ENCODE measurements at places on chromosomes 1 and 21.
A peak's percentile ranks its signal among the peaks of the same experiment; 100 is the strongest.

DNA sequence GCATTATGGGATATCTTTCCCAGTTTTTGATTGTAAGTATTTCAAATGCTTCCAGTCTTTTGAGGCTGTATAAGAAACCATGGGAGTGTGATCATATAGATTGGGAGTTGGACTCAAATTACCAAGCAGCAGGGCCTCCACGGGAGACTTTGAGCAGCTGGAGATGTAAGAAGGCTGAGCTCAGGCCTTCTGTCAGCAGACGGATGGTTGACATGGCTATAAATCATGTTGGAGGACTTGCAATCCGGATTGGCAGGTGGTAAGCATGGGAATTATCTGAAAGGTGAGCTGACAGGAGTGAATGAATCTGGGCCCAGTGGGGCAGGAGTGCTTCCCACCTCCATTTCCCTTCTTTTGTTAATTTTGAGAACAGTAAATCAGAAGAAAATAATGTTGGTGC, 83.2 kb upstream of the PPM1J start:
- no peak for DNase-seq

DNA sequence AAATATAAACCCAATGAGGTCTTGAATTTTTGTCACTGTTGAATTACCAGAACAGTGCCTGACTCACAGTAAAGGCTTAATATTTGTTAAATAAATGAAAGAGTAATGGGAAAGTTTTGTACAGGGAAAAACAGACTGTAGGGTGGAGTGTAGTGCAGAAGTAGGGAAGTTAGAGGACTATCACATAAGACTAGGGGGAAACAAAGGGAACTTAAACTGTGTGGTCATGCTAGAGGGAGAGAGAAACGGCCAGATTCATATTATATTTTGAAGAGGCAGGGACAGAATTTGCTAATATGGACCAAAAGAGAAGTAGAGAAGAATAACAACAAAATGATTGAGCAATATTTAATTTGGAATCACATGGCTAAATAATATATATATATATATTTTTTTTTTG, 14.8 kb downstream of the CTSK start:
- no peak for DNase-seq

DNA sequence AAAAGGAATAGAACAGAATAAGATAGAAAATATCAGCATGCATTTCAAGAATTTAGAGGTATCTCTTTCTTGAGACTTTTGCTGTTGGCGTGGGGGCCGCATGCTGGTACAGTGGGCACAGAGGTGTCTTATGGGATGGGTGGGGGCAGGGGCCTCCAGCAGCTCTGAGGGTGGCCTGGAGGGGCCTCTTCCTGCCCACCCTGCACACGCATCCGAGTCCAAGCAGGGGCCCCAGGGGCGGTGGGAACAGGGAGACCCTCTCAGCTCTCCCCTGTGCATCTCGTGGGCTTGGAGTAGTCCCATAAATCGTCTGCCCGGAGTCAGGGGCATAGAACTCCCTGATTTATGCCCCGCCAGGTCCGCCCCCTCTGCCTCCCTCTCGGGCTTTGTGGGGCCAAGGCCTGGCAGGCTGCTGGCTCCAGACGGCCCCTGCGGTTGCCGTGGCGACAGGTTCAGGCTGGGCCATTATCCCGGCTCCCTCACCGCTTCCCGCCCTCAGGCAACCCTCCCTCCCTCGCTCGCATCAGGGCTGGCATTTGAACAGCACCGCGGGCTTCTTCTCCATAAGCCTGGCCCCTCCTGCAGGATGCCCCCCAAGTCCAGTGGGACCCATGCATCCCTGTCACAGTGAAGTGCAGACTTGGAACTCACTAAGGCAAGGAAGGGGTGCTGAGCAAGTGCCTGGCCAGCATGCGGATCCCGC, 133.2 kb upstream of the ZBTB40 start:
- no peak for DNase-seq

DNA sequence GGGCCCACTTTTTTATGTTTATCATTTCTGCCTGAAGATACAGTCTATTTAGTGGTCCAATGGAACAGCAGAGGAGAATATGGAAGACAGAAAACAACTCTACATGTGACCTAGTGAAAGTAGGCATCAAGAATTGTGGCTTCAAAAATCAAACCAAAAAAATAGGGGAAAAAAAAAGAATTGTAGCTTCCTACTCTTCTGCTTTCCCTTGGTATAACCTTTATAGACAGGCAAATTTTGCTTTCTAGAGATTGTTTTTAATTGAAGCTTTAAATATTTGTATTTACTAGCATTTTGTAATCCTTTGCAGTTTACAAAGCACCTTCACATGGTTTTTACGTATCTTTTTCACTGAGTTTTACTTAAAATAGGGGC, 14.3 kb downstream of the PDIK1L start:
- DNase-seq = no peak

DNA sequence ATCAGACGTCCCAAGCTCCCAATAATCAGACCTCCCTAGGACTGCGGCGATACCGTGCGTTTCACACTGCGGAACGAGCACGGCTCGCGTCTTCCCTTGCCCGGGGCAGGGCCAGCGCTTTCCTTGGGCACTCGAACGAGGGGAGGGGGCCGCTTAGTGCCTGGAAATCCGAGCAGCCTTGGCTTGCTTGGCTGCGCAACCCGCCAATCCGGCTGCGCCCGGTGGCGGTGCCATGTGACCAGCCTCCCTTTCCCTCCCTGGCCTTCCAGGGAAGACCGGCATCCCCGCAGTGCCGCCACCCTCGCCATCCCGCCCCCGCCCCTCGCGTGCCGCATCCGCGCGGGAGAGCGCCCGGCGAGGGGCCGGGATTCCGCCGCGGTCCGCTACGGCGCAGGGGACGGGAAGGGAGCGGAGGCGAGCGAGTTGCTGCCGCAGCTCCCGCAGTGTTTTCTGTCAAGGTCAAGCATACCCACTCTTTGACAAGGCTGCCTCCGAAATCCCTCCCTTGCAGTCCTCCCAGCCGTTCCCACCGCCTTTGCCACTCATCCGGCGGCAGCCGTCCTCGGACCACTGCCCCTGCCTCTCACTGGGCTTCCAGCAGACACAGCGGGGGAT, 8.3 kb upstream of the RNF19B start:
- no peak for DNase-seq

DNA sequence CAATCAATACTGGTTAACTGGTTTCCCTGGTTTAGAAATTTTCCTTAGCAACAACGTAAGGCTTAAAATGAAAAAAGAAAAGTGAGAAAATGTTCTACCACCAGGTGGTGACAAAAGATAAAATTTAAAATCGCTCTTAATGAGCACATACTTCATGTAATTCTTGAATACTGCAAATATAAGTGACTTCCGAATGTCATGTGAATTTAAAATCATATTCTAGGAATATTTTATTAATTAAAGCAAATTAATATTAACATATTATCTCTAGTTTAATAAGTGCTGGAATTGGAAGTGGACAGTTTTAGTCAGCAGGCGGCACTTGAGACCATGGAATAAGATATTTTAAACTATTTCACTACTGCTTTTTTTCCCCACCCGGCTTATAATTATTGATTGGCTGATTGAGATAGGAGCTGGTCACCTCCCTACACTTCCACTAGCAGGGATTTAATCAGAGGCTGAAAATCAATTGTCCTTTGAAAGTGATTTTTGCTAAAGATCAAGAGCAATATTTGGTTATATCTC, 5.0 kb upstream of the ADAMTS1 start:
- DNase-seq = peak; percentile 63

GRCh38 chr1:163265547-163265946, 56.2 kb upstream of the NUF2 start:
- DNase-seq = no peak

GRCh38 chr1:49356594-49356993, 579.9 kb upstream of the BEND5 start:
- DNase-seq = no peak

DNA sequence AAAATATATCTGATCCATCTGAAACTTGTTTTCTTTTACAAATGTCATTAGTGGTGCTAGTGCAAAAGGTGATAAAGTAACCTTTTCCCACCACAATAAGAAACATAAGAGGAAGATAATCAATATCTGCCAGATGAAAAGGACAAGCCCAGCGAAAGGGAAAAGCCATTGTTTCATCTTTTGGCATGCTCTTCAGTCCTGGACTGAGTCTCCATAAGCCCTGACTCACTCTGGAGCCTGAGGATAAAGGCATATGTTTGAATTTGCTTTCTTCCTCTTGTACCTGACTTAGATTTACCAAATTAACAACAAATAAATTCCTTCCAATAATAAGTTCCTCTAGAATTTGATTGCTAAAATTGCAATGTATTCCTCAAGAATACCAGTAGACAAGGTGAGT, 13.6 kb downstream of the DNAJC11 start:
- peak; percentile 65 for DNase-seq

GRCh38 chr1:221309723-221310122, 430.5 kb downstream of the HLX start:
- DNase-seq = no peak

- peak; percentile 91 for DNase-seq
Observed at GRCh38 chr1:234659538-234659937, 49.6 kb upstream of the IRF2BP2 start.

- no peak for DNase-seq
Observed at GRCh38 chr1:33667386-33668282, 195.2 kb downstream of the ZSCAN20 start.

DNA sequence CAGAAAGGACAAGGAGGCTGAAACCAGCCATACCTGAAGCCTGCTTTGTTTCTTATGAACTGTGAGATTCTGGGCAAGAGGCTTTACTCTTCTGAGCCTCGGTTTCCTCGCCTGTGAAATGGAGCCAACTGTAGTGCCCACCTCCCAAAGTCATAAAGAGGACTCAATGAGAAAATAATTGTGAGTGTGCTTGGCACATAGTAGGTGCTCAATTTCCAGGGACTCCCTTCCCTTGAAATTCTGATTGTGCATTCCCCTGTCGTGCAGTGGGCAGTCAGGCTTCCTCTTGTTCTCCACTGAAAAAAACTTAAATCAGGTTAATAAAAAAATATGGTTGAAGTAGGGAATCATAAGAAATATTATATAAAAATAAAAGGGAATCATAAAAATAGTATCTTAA, 37.5 kb upstream of the RUNX3 start:
- DNase-seq = no peak

DNA sequence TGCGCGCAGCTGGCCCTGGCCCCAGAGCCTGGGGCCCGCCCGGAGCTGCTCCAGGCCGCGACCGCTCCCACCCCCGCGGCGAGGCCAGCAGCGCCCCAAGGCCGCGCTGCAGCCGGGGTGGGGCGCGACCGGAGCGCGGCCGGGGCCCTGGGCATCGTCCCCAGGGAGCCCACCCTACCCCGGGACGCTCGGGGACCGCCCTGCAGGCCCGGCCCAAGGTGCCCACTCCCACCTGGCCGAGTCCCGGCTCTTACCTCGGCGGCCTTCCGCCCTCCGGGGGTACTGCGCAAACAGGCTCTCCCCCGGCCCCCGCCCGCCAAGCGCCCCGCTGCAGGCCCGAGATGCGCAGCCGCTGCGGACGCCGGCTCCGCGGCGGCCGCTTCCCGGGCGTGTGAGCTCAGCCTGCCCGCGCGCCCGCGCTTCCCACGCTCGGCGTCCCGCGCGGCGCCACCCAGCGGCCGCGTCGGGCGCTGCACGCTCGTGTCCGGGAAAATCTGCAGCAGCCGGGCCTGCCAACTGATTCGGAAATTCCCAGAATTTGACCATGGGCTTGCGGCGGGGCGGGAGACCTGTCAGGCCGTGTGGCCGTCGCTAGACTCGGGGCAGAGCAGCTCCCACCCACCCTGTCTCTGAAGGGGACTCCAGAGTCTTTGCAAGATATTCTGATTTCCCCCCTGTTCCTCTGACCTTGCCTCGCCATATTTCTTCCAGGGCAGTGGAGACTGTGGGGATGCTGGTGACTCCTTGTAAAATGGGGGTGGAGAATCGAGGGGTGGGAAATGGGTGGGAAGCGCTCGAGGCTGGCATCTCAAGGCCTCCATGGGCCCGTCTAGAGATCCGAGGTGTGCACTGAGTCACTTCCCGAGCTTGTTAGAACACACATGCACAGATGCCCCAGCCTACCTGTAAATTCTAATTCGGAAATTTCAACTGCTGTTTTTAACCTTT, 41.9 kb downstream of the CD34 start:
- peak; percentile 61 for DNase-seq

DNA sequence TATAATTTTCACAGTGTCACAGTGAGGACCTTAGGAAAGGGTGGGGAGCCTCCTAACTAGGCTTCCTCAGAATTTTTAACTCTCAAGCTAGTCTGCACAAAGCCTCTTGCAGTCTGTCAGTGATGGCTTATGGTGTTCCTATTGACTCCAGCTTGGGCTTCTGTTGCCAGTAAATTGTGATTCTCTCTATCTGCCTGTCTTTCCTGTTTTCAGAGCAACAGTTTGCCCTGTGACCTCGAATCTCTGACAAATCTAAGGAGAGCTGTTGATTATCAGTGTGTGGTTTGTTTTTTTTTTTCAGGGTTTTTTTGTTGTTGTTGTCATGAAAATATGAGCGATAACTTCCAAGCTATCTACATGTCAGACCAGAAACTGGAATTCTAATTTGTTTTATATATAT, 423.2 kb upstream of the B3GALT2 start:
- no peak for DNase-seq

- DNase-seq = no peak
Observed at GRCh38 chr1:202289009-202289408, 52.7 kb downstream of the UBE2T start.

DNA sequence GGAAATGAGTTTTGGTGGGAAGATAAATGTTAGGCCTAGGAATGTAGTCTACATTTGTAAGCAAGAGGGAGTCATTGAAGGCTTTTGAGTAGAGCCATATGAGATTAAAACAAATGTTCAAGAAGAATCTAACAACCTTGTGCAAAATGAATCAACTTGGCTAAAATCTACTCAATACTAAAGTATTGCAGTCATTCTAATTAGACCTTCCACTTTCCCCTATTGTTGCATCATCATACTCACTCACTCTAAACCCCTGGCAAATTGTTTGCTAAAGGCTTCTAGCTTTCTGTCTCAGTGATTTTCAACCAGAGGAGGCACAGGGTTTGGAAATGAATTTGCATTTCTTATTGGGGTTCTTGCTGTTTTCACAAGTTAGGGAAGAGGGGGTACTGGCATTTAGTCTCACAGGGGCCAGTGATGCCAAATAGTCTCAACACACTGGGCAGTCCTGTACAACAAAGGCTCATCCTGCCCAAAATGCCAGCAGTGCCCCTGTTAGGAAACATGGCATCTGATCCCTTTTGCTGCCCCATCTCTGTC, 85.3 kb downstream of the SEC16B start:
- DNase-seq = peak; percentile 30

GRCh38 chr1:114208714-114209113, 55.0 kb upstream of the SYT6 start:
- peak; percentile 3 for DNase-seq

DNA sequence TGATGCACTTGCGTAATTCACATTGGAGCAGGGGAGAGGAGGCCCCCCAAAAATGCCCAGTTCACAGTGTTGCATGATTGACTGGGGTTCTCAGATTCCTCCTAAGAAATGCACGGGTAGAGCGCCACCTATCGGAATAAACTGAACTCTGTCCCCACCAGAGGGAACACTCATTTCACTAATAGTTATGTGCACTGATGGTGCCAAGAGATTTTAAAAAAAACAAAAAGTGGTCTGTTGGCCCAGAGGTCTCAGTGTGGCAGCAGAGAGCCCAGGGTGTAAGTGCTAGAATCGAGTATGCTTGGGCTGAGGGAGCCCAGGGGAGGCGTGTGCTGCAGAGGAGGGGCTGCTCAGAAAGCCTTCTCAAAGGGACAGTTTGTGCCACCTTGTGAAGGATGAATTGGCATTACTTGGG, 6.9 kb downstream of the PINK1 start:
- peak; percentile 65 for DNase-seq

GRCh38 chr21:44551340-44551961, at the start of gene KRTAP10-2:
TSS of gene KRTAP10-2 (minus strand) at chr21:44551505. CDS start at chr21:44551458, 47 bp downstream.
- DNase-seq = no peak

- DNase-seq = peak; percentile 78
Observed at GRCh38 chr21:16644685-16645084, 868.2 kb upstream of the CXADR start.

Data from fibroblast of mammary gland (primary cell).